Hematopoietic multipotent progenitor cell treated with erythropoietin and hydrocortisone succinate and interleukin-3 and kit ligand, for 4 days (in vitro differentiated cells): ENCODE measurements at places on chromosomes 4 and X.

GRCh38 chr4:2058264-2059045 lies 672 bp upstream of the NAT8L start:
- DNase-seq = peak; percentile 43

DNA sequence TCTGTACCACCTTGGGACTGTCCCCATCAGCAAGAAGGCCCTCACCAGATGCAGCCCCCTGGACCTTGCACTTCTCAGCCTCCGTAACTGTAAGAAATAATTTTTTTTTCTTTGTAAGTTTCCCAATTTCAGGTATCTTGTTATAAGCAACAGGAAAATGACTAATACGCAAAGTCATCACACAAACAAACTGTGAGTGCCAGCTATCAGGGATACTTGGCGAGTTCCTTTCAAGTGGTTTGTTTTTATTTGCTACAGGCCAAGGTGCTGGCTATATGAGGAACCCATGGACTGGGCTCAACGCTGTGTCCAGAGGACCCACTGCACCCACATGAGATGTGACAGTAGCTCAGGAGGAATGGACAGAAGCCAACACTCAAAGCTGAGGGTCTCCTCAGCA lies 11.5 kb upstream of the GPM6B start:
- no peak for DNase-seq

GRCh38 chrX:131675596-131676194 lies 131.8 kb downstream of the OR13H1 start:
- DNase-seq = peak; percentile 43

DNA sequence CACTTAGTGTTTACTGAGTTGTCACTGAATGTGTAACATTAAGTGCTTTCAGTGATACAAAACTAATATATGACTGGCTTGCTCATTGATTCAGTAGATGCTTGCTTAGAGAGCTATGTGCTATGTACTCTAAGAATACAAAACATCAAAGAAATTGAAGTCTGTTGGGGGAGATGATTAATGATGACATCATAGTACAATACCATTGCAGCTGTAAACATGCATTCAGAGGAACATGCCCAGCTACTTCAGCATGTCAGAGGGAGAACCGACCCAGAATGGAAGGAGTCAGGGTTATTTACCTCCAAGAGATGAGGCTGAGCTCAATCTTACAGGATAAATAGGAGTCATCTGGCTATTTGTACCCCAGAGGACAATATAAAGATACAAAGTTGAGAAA lies 290.8 kb downstream of the TENM3 start:
- DNase-seq = no peak

- no peak for DNase-seq
Observed at GRCh38 chr4:26140150-26140898, 180.5 kb upstream of the RBPJ start.

DNA sequence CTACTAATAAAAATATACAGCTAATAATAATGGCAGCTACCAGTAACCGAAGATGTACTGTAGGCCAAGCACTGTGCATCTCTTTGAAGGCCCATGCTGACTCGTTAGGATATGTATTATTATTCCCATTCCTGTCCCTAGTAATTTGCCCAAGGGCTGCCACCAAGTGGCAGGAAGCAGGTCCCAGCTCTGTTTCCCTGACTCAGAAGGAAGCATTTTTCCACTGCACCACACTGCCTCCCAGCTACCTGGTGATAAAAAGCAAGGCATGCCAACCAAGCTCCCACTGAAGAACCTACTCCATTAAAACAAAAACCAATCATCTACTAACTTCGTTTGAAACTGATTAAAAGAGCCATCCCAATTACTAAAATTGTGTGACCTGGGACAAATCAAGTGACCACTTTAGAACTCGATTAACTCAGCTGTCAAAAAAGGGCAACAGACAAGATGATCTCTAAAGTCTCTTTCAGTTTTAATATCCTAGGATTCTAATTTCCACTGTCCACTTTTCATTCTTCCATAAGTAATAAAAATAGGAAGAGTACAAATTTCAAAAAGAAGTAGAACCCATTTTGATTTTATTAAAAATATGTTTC lies 24.3 kb upstream of the PGM2 start:
- DNase-seq = peak; percentile 59

DNA sequence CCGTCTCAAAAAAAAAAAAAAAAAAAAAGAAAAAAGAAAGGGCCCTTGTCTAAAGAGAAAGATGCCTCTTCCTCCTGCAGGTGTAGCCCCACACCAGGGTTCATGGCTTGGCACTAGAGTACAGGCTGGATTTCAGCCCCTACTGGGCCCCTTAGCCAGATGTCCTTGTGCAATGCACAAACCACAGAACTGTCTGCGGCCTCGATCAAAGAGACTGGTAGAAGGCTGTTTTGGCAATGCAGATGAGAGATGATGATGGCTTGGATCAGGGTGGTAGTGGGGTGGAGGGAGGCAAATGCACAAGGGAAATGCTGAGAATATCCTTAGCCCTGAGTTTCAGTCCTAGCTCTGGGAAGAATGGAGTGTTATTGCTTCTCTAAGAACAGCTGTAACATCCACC lies 26.5 kb upstream of the TSR2 start:
- peak; percentile 71 for DNase-seq

DNA sequence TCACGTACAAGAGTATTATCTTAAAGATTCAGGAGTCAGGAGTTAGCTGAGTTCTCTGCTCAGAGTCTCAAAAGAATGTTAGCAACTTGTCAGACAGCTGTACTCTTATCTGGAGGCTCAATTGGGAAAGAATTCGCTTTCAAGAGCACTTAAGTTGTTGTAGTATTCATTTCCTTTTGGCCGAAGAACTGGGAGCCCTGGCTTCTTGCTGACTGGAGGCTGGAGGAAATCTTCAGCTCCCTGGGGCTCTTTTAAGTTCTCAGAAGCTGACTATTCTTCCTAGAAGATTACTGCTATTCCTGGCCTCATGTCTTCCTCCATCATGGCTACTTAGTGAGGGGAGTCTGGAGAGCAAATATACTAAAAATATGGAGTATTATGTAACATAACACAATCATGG lies 587.2 kb downstream of the EPHA5 start:
- no peak for DNase-seq

DNA sequence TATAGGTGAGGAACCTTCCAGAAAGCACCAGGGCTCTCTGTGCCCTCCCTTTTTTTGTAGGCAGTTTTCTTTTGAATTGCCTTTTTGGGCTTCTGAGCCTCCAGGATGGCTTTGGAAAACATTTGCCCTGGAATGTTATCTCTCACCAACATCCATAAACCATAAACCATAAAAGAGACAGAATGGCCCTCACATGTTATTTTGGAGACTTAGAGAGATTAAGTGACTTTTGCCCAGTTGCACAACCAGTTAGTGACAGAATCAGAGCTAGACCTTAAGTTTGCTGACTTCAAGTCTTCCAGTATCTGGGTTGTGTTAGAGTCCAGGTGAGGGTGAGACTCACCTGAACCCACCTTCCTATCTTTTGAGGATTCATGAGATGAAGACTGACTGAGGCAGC lies 153.0 kb upstream of the STX18 start:
- no peak for DNase-seq

DNA sequence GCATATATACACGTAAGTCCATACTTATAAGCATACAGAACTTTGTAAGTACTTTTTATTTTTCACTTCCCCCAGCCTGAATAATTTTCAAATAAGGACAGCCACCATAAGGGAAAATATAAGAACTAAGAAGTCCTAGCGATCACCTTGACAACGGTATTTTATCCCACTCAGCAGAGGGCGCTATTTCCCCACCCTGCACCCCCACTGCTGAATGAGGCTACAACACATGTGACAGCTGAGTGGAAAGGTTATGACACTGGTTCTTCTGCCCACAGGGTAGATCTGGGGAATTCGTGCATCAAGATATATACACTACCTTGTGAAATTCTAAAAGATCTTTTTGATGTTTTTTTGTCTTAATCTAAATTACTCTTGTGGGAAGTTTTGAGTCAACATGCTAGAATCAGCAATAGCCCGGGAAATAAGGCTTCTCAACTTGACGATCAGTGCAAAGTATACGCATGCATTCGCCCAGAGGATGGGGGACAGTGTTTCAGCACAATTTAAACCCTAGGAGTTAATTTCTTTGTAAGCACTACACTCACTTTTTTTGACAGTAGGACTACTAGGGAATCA lies 151.5 kb downstream of the CORIN start:
- peak; percentile 75 for DNase-seq

DNA sequence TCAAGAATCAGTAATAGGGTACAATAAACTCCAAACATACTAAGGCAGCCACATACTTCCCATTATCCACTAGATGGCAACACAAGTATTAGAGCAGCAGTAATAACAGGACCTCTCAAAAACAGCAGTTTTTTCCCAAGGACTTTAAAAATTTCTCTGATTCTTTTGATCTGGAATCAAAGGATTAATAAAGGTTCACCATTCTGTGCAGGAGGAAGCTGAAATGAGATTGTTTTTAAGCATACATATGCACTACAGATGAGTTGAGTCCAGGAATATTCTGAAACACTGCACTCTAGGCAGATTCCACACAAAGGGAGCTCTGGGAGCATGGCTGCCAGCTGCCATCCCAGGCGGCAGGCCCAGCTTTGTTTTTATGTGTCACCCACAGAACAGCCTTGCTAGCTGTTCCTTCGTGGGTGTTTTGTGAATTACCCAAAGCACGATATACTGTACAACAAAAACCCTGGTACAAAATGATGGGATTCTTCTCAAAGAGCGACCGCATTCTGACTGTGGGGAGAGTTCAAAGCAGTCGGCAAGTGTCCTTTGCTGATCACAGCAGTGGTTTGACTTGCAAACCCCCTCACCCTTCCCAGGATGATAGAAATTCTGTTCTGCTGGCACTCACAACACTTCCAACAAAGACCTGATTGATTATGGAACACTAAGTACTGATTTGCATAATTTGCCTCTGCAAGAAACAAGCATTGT lies 61.0 kb downstream of the STX18 start:
- DNase-seq = peak; percentile 18

DNA sequence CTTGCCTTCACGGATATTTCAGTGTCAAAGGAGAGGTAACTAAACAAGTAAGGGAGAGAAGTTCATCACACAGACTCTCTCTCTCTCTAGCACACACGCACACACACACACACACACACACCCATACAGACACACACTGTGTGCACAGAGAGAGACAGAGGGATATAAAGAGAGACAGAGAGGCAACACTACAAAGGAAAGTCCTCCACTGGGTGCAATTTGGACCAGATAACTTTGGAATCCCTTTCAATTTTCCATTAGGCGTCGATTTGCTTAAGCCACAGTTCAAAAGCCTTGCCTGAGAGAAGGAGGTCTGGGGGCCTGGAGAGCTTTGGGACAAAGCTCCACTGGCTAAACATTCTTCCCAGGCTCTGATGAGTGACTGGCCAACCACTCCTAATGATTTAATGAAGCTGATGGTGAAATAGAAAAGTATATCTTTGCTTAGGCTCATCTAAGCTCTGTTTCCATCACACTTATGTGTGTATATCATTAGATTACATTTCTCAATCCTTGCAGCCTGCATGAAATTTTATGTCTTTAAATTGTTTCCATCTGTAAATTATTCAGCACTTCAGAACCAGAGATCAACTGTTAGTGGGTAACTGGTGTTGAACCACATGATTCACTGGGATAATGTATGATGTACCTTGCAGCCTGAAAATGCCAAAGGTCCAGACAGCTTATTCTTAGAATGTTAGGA lies 180.8 kb downstream of the MAGEB17 start:
- no peak for DNase-seq

GRCh38 chr4:552019-552418 lies 24.1 kb downstream of the TMEM271 start:
- DNase-seq = no peak

GRCh38 chr4:41877020-41877796 lies 58.0 kb upstream of the TMEM33 start:
- no peak for DNase-seq

DNA sequence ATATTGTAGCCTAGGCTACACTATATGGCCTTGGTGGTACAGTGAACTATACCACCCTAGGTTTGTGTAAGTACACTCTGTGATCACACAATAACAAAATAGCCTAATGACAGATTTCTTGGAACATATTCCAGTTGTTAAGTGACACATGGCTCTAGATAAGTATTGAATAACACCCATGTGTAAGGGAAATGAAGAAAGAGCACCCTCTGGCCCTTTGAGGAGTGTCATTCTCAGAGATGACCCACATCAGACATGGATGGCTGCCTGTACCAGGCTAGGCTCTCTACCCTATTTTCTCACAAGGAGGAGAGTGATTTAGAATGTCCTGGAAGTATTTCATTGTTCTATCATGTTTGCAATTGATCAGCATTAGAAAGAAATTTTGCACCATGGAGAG lies 61.7 kb downstream of the HAND2 start:
- no peak for DNase-seq
